Naive thymus-derived CD4-positive, alpha-beta T cell (primary cell): ENCODE measurements at places on chromosomes 11 and 22. TPM values are rescaled to one million over a fixed set of nuclear protein-coding genes. Genes with fewer than 3 reads are reported as not detected.

Gene OR4D10
- not detected for total RNA-seq

Gene CCDC157
- total RNA-seq: 1.8 TPM

Gene CEP126
- 2.8 TPM for total RNA-seq

Gene BATF2
- 0.39 TPM for total RNA-seq

Gene BTBD18
- not detected for total RNA-seq

Gene SCN4B
- total RNA-seq: 0.13 and 0.19 TPM in 2 replicates

Gene SLCO2B1
- total RNA-seq: 3.5 TPM

Gene OR10A2
- not detected for total RNA-seq

Gene OR8D1
- not detected for total RNA-seq

Gene NUP50
- 151 and 153 TPM in 2 replicates for total RNA-seq

Gene CARNS1
- total RNA-seq: 5.1 TPM
